ENCODE measurements at places on chromosomes 1 and 21.

DNA sequence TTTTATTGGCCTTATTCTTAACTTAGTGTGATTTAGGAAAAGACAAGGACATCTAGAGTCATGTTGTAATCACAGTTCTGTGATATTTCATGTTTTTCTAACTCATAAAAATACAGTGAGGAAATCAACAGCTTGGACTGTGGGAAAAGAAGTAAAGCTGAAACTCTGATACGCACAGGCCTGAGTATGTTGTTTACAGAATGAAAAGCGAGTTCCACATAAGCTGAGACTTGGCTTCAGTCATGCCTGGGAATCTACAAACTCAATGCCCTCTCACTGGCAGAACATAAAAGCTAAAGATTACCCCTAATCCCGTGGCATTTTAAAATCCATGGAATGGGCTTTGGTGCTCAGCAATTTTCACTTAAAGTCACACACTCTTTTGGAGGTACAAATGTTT lies 23.6 kb upstream of the ATP5PO start:
- no peak for DNase-seq

GRCh38 chr1:93304716-93305138 lies 41.0 kb upstream of the DR1 start:
- DNase-seq: peak; percentile 39

DNA sequence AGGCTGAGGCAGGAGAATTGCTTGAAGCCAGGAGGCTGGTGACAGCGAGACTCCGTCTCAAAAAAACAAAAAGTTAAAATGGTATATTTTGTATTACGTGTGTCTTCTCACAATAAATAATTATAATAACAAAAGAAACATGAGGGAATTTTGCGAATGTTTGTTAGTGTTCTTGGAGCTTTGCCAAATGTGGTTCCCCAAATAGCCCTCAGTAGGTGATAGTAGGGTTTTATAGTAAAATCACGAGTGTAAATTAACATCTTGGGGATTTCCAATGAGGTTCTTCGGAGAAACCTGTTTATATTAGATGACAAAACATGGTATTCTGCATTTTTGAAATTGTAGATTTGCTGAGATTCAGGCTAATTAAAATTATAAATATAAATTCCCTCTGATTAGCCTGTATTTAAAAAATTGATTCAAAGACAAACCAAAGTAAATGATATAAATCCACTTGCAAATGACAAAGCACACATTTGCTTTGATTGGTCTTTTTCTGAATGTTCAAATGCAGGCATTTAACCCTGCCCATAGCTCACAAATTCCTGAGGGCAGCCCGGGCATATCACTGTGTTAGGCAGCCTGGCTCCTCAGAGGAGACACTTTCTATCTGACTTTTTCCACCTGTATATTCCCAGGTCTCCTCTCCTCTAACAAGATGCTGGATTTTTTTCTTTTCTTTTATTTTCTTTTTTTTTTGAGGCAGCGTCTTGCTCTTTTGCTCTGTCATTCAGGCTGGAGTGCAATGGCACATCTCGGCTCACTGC lies 50.3 kb upstream of the TSNAX start:
- DNase-seq: no peak

DNA sequence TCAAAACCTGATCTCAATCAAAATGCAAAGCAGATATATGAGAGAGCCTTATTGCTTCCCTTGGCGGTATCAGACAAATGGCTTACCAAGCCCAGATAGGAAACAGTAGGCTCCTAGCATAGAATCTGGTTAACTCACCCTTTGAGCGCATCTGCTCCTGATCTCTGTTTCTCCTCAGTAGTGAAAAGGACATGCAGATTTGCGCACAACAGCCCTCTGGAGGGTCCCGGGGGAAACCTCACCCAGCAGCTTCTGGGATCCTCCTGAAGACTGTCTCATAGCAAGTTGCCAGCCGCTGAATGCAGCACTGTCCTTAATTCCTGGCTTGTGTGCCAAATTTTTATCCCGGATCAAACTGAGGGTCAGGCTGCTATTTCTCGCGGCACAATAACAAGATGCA lies 192.2 kb downstream of the FASLG start:
- DNase-seq: no peak

GRCh38 chr1:151846062-151846568 lies 6.5 kb upstream of the C2CD4D start:
- peak; percentile 66 for DNase-seq

DNA sequence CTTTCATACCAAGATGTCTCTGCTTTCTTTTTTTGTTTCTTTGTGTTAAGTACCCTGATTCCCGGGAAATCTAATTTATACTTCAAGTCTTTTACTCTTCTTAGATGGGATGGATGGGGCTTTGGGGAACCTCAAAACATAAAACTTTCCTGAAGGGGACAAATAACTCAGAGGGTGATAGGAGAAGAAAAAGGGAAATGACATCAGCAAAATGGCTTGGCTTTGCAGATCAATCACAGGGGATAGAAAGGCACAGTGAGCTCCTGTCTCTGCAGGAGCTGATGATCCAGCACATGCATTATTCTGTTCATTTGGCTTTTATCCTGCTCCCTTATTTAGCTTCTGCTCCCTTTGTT lies 1.4 kb upstream of the CA14 start:
- no peak for DNase-seq

- DNase-seq: no peak
Measured at GRCh38 chr1:204149635-204150565, 1.9 kb downstream of the ETNK2 start.

DNA sequence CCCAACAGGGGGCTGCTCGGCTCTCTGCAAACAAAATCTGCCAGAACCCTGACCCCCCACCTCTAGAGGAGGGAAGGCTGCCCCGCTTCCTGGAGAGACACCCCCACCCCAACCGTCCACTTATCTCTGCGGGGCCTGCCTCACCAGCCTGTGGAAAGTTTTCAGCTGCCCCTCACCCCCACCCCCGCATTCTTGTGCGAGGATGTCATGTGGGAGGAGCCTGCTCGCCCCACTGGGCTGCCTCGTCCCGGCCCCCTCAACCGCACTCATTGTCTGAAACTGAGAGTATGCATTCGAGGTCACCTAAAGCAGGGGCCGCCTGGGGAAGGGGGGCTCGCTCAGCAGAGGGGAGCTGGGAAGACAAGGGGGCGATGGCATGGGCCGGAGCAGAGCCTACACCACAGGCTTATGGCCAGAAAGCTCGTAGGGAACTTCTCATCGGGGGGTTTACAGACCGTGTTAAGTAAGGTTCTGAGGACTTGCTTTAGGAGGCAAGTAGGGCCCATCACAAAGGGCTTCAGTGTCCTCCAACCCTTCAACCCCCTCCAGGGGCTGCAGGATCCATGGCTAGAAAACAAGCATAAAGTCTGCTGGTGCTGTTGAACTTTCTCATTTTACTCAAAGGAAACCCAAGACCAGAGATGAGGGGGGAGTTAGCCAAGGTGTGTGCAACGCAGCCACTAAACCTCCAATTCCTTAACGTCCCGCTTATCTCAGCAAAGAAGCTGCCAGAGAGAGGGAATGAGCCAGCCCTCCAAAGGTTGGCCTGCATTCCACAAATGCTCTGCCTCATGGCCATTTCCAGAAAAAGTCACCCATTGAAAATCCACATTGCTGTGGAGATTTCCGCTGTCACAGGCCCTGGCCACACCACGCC lies 9.4 kb downstream of the EPHA2 start:
- DNase-seq: peak; percentile 88

GRCh38 chr1:207831517-207832327 lies 79.2 kb downstream of the CD34 start:
- no peak for DNase-seq

- DNase-seq: no peak
Measured at GRCh38 chr1:164564378-164564777, 5.4 kb downstream of the PBX1 start.

GRCh38 chr21:17526776-17527175 lies 13.9 kb downstream of the CXADR start:
- no peak for DNase-seq

DNA sequence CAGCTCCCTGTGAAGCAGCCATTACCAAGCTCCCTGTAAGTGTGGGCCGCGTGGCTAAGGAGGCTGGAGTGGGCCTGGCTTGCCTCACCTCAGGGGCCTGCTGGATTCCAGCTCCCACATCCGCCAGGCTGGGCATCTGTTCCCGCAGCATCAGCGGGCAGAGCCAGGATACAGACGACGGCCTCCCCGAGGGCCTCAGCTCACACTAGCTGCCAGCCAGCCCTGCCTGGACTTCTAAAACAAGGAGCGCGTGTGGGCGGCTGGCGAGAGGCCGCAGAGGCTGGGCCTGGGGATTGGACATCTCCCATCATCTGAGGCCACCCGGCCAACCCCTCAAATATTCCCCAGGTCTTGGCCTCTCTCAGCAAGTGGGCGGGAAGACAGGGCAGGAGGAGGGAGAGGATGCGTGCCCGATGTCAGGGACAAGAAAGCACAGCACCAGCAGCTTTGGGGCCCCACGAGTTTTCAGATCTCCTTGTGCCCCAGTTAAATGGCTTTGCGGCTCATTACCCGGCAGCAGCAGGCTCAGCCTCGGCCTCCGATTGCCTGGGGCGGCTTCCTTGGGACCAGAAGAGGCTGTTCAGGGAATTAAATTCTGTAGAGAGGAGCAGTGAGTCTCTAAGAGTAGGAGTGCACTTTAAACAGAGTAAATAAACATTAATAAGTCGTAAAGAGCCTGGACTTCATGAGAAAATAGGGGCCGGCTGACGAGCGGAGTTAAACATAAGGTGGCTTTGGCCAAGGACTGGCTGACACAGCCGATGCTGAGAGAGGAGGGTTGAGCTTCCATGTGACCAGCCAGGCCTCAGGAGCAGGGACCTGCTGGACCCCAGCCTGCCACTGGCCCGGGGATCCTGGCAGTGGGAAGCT lies 208.9 kb upstream of the C1orf174 start:
- DNase-seq: no peak

DNA sequence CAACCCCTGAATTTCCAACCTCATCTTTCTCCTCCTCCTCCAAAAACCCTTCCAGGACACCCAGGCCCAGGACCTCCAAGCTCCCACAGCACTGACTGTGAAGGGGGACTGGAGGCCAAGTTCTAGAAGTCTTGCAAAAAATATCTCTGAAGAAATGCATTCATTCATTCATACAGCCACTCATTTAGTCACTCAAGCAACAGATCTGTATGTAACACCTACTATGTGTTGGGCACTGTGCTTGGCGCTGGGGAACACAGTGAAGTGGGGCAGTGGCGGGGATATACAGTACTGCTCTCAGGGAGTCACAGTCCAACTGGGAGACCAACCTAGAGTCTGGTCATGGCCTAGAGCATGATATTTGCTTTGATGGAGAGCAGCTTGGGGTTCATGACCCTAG lies 15.3 kb upstream of the TNFRSF1B start:
- no peak for DNase-seq

DNA sequence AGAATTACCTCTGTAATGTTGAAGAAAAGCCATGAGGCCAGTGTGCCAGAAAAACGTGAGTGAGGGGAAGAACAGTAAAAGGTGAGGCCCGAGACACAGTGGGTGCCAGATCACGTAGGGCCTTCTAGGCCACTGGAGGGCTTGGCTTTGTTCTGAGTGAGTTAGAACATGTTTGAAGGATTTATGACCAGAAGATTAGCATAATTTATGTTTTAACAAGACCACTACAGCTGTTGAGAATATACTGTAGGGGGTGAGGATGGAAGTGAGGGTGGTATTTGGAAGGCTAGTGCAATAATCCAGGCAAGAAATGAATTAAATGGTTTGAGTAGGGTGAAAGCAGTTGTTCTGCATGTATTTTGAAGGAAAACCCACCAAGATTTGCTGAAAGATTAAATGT lies 56.3 kb downstream of the LRRC8C start:
- DNase-seq: no peak

- no peak for DNase-seq
Measured at GRCh38 chr1:54404939-54405897, 976 bp downstream of the SSBP3 start.

DNA sequence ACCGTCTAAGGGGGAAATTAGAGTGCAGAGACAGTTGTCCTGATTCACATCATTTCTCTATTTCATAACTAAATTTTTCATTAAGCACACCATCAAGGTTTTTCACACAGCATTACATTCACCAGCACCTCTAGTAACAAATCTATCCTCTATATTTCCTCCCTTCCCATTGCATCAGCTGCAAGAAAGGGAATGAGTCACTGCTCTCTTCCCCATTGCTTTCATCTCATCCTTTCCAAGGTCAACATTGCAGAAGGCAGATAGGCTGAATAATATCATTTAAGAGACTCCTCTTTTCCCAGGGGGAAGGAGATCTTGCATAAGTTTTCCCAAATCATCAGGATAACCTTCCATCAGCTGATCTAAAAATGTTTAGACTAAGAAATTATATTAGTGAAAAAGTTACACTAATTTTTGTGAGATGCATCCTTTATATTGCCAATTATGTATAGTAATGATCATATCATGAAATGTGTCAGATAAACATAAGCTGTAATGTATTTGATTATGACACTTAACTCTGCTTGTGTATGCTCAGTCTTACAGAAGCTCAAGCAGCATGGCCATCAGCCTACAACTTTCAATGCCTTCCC lies 4.3 kb downstream of the INTS7 start:
- DNase-seq: peak; percentile 49

GRCh38 chr1:79603843-79604242 lies 597.3 kb upstream of the ADGRL4 start:
- DNase-seq: no peak

DNA sequence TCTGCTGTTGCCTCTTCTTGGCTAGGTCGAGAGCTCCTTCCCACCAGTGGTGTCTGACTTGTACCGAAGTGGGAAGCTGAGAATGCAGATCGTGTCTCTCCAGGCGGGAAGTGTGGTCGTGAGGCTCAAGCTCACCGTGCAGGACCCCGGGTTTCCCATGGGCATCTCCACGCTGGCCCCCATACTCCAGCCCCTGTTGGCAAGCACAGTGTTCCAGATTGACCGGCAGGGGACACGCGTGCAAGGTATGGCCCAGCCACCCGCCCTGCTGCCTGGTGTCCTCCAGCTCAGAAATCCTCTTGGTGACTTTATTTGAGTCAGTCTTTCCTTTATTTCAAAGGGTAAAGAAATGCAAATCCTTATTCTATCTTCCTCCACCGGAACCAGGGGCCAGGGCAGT lies 32.7 kb downstream of the UMODL1 start:
- DNase-seq: no peak

DNA sequence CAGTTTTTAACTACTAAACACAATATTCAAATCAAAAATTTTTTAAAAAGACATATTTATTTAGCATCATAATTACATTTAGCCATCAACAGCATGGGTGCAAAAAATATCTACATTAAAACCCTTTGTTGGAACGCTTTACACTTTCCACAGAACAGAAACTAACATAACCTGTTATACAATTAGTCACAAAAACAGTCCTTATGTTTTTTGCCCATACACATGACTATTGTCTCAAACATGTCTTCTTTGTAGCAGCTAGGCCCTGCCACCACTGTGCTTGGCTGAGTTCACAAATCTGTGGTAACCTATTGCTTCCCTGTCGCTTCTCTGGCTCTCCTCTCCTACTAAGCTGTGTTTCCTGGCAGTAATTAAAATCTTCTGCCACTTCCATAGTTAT lies 1350.0 kb upstream of the ADGRL2 start:
- DNase-seq: no peak

GRCh38 chr21:42562816-42563215 lies 49.2 kb downstream of the SLC37A1 start:
- DNase-seq: no peak

DNA sequence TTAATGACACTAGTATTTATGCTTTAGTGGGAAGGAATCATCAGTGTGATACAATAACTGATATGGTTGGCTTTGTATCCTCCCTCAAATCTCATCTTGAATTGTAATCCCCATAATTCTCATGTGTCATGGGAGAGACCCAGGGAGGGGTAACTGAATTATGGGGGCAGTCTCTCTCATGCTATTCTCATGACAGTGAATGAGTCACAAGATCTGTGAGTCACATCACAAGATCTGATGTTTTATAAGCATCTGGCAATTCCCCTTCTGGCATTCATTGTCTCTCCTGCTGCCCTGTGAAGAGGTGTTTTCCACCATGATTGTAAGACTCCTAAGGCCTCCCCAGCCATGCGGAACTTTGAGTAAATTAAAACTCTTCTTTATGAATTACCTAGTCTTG lies 1760.3 kb downstream of the NCAM2 start:
- DNase-seq: no peak

All from HTR-8/SVneo (cell line).